ENCODE measurements at places on chromosomes 6 and 20. TPM values are rescaled to one million over a fixed set of nuclear protein-coding genes. Genes with fewer than 3 reads are reported as not detected.

ZDHHC14 gene
- total RNA-seq: 5.8 TPM

SLC44A4 gene
- total RNA-seq: not detected

BTBD9 gene
- 2.6 TPM for total RNA-seq

SLC32A1 gene
- total RNA-seq: not detected

RAET1G gene
- 0.82 TPM for total RNA-seq

DDO gene
- 1.3 TPM for total RNA-seq

CEP57L1 gene
- total RNA-seq: 16.9 TPM

RXRB gene
- 20.3 TPM for total RNA-seq

SEL1L2 gene
- total RNA-seq: not detected

CCDC167 gene
- 33.0 TPM for total RNA-seq

TCF21 gene
- total RNA-seq: 1.5 TPM

FHL5 gene
- total RNA-seq: 0.17 TPM

C6orf52 gene
- not detected for total RNA-seq

PMEPA1 gene
- 1.7 TPM for total RNA-seq

PCED1A gene
- total RNA-seq: 41.4 TPM

ZNF334 gene
- total RNA-seq: 5.4 TPM

GPX5 gene
- not detected for total RNA-seq

DEFB124 gene
- 2.1 TPM for total RNA-seq

NEDD9 gene
- total RNA-seq: 30.6 TPM

NHSL1 gene
- 16.5 TPM for total RNA-seq

LHFPL5 gene
- not detected for total RNA-seq

CUTA gene
- 174 TPM for total RNA-seq

COL9A1 gene
- not detected for total RNA-seq

PKIG gene
- 57.2 TPM for total RNA-seq

HAO1 gene
- not detected for total RNA-seq

LY6G6C gene
- total RNA-seq: not detected

POLR1H gene
- total RNA-seq: 23.1 TPM

RNF8 gene
- total RNA-seq: 20.1 TPM

TAGAP gene
- not detected for total RNA-seq

NHLRC1 gene
- 1.5 TPM for total RNA-seq

SAMD3 gene
- 2.8 TPM for total RNA-seq

TNF gene
- not detected for total RNA-seq

SLC2A10 gene
- total RNA-seq: 43.6 TPM

HUS1B gene
- total RNA-seq: not detected

FAM209B gene
- not detected for total RNA-seq

TREML4 gene
- not detected for total RNA-seq

KIZ gene
- total RNA-seq: 12.6 TPM

IBTK gene
- total RNA-seq: 27.8 TPM

NKAIN4 gene
- total RNA-seq: 0.17 TPM

GINS1 gene
- 1.4 TPM for total RNA-seq

LIN28B gene
- total RNA-seq: not detected
